ENCODE measurements at places on chromosomes 16 and 17.

GRCh38 chr16:12573300-12573699 lies 230.4 kb downstream of the CPPED1 start:
- DNase-seq, result no peak

DNA sequence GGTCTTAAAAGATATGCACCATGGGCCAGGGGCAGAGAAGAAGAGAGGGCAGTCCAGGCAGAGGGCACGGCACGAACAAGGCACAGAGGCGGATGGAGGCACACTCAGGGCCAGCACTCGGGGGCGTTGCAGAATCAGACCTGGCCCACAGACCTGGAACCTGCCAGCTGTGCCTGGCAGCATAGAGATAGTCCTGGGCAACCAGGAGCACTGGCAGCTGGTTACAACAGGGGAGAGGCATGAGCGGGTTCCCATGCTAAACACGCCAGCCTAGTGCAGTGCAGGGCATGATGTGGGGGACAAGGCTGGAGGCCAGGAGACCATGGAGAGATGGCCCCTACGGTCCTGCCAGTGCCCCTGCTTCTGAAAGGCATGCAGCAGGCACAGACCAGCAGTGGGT lies 56.9 kb upstream of the RBFOX3 start:
- no peak for DNase-seq

GRCh38 chr16:49899991-49900695 lies 44.2 kb upstream of the ZNF423 start:
- DNase-seq, result no peak

- DNase-seq, result no peak
These were observed 6.6 kb downstream of the CCL23 start for GRCh38 chr17:36011201-36011600.

DNA sequence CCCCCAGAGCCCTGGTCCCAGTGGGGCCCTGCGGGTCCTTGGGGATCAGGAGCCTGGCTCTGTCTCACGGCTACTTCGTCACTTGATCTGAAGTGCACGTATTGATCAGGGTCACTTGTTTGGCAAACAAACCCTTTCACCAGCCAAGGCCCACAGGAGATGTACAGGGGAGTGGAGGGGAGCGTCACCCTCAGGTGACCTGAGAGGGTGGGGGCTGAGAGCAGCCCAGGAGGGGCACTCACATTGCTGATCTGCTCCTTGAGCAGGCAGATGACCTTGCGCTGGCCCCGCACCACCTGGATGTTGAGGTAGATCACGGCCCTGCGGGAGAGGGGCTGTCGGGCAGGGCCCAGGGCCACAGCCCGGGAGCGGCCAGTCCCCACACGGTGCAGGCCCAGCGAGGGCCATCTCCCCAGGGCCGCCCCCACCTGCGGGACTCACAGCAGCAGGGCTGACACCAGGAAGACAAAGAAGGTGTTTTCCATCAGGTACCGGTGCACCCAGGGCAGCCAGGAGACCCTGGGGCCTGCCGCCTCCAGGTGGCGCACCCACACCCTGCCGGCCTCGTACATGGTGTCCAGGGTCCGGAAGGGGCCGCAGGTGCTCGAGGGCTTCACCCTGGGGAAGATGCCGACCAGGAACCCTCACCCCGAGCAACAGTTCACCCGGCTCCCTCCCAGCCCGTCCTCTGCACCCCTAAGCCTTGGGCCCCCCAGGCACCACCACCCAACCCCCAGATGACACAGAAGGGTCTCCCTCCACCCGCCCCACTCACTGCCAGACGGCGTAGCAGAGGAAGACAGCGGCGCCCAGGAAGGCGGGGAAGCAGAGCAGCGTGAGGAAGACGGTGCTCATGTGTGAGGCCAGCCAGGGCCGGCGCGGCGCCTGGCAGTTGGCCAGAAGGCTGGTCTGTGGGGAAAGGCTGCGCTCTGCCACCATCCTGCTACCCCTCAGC lies 11.3 kb downstream of the TMC6 start:
- no peak for DNase-seq

DNA sequence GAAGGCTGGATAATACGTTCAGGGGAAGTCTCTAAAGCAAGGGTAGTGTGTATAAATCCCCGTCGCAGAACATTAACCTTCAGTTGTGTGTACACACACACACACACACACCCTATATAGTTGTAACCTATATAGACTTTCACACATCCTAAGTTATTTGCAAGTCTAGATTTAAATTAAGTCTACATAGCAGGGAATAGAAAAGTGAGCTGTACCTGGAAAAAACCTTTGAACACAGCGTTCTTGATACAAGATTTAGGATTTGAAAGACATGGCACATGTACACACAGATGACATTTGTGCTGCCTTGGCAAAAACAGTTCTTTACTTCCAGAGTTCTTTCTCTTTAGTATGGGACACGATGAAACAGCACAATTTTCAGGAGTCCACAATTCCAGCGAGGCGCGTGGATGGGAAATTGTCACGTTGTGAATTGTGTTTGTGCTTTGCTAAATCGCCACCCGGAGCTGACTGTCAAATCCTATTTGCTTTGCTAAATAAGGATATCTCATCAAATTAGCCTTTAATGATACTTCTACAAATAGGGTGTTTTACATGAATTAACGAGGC lies 233.9 kb downstream of the MRTFB start:
- no peak for DNase-seq

- peak; percentile 88 for DNase-seq
These were observed 18.6 kb downstream of the GRIN2C start for GRCh38 chr17:74840989-74841666.

DNA sequence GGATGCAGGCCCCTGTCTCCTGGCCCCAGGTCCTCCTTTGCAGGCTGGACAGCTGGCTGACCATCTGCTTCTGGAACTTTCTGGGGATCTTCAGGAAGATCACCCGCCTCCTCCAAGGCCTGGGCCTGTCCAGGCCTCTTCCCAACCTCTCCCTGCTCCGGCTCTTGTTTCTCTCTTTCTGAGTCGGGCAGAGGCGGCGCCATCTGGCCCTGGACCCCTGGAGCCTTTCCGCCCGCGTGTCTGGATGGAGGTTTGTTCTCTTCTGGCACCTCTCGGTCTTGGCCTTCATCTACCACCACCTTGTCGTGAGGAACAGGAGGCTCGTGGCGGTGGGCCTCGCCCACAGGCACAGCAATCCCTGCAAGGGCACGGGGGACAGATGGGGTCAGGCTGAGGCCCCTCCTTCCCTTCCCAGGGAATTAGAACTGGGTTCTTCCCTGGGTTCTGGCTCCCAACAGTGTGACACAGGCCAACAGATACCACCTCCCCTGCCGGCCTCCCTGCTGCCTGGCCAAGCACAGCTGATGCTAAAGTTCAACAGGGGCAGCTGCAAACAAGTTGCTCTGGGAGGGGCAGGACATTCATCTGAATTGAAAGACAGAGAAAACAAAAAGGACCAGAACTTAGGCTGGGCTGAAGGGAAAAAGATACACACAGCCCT lies 13.3 kb downstream of the NDUFAF8 start:
- peak; percentile 64 for DNase-seq

- DNase-seq, result no peak
These were observed 75.8 kb upstream of the CNTNAP4 start for GRCh38 chr16:76201385-76201784.

DNA sequence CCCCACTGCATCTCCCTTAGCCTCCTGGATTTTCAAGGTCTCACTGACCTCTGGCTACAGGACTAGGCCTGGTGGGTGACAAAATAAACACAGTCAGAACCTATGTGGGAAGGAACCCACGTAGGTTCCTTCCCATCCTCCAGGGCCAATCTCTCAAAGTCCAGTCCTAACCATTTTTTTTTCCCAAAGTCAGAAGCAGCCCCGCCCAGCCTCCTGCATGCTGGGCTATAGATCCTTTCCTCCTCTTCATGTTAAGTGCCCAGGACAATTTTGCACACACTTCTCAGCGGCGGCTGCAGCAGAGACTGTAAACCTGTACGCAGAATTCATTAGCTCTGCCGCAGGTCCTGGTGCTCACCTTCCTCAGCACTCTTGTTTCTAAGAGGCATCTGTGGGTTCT lies 285.8 kb downstream of the NPIPA8 start:
- DNase-seq, result no peak

GRCh38 chr17:73888862-73889261 lies 244.6 kb upstream of the SDK2 start:
- no peak for DNase-seq

GRCh38 chr17:61835606-61836005 lies 27.7 kb downstream of the BRIP1 start:
- no peak for DNase-seq

GRCh38 chr16:79635488-79635887 lies 35.0 kb upstream of the MAF start:
- no peak for DNase-seq

- peak; percentile 93 for DNase-seq
These were observed 261.8 kb downstream of the CBLN1 start for GRCh38 chr16:49019831-49020230.
